ENCODE measurements at places on chromosomes 4 and X.

GRCh38 chrX:102745857-102746584 is 25.5 kb downstream of the GPRASP3 start:
- DNase-seq: peak; percentile 8

DNA sequence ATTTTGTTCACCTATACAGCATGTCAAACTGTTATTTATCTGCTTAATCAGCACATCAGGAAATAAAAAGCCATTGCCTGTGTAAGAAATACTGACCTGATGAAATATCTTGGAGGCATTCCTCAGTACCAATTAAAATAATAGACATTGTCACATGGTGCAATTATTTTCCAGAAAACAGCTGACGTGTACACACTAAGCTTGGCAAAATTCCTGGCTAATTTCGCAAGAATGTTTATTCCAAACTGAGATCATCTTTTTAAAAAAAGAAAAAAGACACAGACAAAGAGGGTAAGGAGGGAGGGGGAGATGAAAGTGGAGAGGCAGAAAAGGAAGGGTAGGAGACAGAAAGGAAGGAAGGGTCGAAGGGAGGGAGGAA is 61.9 kb upstream of the NFKB1 start:
- DNase-seq: no peak

- no peak for DNase-seq
Observed at GRCh38 chr4:186712690-186713089, 11.0 kb downstream of the FAT1 start.

DNA sequence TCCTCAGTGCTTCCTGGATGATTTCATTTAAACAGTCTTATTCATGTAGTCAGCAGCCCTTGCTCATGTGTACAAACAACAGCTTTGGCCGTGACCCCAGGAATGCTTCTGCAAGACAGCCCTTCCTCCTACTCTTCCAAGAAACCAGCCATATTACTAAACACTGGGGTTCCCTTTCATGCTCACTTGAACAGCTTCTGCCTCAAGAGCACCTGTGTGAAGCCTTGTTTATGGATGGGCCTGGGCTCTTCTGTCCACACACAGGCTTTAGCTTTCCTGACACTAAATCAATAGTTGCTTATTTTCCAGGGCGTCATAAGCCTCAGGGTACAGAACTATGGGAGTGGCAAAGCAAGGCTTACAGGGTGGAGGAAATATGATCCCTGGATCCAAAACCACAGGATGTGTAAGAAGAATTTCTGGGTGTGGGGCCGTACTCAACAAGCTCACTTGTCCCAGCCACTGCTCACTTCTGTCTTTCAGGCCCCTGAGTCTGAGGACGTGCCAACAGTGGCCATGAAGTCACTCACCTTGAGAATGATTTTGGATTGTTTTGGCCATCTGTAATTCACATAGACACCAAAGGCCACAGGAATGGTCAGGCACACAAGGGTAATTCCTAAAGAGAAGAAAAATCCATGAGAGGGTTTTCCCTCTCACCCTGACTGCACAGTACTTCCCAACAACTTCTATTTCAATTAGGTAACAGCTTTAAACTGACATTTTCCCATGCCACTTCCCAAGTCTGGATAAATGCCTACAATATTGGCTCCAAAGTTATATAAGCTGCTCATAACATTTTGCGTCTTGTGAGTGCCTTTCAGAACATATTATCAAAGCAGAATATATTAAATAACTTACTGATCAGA is 17.7 kb downstream of the SLC10A6 start:
- DNase-seq: no peak

GRCh38 chr4:110449947-110450346 is 26.0 kb upstream of the ENPEP start:
- no peak for DNase-seq

DNA sequence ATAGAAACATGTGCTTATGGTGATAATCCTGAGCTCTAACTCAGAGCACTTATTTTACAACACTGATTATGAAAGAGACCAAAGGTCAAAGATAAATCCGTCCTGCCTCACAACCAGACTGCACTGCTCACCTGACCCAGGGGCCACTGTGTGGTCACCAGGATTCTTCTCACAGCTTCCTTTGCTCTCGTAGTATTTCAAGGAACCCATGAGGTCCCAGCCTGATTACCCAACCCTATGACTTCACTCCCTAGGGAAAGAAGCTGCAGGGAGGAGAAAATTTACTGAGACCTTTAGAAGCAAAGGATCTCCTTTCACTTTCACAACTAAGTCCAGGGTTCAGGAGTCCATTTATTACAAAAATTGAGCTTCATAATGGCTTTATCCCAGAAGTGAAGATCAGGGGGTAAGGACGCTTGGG is 9.6 kb downstream of the SLC25A5 start:
- DNase-seq: peak; percentile 4

DNA sequence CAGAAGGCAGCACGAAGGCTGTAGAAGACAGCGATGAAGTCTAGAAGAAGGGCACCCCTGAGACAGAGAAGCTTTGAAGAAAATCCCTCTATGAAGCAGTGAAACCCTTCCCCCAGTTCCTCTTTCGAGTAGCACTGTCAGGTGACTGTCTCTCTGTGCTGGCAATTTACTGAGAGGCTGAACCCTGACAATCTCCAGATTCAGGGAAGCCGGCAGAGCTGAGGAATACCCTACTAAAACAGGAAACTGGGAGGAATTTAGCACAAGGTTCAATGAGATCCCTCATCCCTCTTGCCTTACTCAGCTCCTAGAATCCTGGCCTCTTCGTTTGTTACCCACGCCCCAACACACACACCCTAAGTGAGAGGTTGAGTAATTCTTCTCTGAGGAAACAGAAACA is 239.7 kb upstream of the NOCT start:
- peak; percentile 13 for DNase-seq

DNA sequence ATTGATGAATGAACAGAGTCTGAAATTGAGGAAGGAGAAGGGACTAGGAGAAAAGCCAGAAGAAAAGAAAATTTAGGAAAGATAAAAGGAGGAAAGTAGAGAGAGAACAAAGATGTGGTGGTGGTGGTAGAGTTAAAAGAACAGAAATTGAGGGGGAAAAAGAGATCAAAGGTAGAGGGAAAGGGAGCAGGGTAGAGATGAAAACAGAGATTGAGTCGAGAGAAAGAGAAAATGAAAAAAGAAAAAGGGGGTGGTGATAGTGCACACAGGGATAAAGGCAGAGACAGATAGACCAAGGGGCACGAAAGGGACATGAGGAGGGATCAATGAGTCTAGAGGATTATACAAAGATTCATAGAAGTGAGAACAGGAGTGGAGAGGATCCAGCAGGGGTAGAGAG is 3.9 kb downstream of the ALAS2 start:
- DNase-seq: no peak

- DNase-seq: no peak
Observed at GRCh38 chr4:13985837-13986236, 358.3 kb upstream of the BOD1L1 start.

DNA sequence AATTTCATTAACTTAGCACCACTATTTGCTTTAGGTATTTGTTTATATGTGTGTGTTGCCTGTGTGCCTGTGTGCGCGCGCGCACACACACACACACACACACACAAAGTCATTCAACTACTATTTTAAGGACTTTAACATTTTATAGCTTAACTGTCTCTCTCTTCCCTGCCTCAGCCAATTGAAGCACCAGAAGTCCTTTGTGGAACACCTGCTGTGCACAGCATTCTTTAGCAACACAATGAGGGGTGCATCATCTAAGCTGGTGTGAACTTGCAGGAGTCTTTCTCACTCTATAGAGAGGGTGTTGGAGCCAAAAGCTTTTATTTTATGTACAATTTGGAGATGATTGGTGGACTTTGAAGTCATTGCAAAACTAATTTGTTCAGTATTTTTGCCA is 31.3 kb downstream of the SLIT2 start:
- no peak for DNase-seq

- no peak for DNase-seq
Observed at GRCh38 chr4:62917649-62918048, 1491.6 kb downstream of the TECRL start.

DNA sequence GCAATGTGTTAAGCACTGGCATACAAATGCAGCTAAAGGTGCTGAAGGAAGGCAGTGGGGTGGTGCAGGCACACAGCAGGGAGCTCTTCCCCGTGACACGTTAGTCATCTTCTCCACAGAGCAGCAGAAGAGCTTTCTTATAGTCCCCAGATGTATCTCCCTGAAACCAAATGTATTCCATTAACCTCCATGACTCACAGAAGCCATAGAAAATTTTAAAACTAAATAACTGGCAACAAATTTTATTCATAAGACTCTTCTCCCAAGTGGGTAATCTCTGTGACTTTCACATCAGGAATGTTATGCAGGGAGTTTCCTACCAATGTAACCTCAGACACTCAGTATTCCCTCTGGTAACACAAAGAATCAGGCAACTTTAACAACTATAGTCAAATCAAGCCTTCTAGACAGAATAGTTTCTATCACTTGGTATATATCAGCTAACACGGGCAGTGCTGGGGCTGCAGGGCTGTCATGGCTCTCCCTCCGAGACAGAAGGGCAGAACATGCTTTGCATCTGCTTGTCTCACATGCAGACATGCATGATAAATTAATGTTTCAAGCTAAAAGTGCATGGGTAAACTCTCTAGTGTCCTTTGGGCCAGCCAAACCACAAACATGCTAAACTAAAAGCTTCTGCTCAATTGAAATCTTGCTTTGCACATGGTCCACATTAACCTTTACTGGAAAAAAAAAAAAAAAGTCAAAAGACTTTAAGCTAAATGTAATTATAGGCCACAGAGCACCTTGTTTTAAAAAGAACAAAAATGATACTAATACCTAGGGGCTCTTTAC is 28.2 kb downstream of the ANXA5 start:
- no peak for DNase-seq

DNA sequence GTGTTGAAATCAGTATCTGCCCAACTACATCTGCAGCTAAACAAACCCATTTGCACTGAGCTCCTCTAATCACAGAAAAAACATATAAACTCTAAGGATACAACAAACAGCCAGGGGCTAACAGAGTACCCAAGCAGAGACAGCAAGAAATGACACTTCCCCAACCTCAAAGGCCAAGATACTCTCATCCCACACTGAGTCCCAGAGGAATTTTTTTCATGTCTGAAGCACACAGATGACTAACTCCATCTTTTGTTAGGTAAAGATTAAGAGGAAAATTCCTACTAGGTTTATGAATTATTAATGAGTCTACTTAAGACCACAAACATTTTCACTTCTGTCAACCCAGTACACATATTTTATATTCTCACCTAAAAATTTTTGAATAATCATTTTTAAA is 31.6 kb downstream of the SEPSECS start:
- no peak for DNase-seq

DNA sequence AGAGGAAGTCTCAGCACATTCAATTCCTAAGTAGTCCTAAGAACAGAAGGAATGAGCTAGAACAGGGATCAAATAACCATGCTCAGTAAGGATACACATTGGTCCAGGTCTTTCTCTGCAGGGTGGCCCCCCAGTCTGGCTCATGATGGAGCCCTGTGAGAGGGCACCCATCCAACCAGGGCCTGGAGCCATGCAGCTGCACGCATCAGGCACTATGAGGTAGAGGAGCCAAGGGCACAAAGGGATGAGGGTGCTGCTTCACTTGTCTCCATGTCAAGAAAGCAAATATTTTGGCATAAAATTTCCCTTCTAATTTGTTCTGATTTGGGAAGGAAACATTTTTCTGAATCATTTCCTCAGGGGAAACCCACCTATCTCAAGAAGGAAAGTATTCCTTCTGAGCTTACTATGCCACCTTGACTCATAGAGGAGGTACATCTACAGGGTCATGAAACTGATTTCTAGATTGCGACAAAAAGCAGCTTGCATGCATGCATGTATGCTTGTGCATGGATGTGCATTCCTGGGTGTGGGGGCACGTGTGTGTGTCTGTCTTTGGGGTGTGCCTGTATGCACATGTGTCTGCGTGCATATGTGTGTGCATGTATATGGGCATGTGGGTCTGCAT is 600.3 kb downstream of the MID1IP1 start:
- no peak for DNase-seq

- DNase-seq: no peak
Observed at GRCh38 chr4:14653338-14653737, 348.9 kb upstream of the CPEB2 start.

DNA sequence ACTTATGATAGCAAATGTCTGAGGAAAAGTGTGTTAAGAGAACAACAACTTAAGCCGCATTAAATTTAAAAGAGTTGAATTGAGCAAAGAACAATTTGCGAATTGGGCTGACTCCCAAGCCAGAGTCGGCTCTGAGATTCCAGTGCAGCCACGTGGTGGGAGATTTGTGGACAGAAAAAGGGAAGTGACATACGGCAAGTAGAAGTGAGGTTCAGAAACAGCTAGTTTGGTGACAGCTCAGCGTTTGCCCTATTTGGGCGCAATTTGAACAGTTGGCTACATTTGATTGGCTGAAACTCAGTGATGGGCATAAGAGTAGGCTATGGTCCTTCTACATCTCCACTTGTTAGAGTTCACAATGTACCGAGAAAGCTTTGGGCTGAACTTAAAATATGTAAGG is 124.0 kb downstream of the PRKX start:
- DNase-seq: no peak

DNA sequence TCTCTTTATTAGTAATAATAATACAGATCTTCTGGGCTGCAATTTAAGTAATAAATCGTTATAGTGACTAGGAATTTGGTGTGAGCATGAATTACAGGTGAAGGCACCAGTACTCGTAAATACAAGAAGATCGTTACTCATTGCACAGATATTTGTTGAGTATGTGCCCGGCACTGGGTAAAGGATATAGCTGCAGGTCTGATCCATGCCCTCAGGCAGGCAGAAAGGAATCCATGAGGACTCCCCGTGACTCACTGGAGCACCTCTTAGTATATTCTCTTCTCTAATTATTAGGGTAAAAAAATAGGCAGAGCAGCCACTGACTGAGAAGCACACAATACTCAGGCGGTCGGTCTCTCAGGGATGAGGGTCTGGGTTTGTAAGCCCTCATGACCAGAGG is 868.3 kb downstream of the RAB28 start:
- DNase-seq: no peak

DNA sequence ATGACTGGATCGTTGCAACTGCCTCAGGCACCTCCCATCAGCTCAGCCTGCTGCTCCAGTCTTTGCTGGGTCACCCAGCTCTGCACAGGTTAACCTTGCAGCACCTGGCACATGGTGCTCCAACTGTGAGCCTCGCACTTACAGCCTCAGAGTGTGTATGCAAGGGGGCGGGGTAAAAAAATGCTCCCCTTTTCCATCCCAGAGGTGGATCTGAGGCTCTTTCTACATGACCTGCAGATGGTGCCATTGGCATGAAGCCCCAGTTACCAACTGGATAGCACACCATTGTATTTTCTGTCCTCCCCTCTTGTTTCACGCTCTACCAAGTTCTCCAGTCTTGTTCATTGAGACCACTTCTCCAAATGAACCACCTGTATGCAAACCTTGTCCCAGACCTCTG is 46.2 kb upstream of the TRPC3 start:
- no peak for DNase-seq

GRCh38 chr4:574346-575161 is 1.5 kb downstream of the TMEM271 start:
- peak; percentile 76 for DNase-seq

GRCh38 chr4:146379744-146380143 is 142.0 kb downstream of the SLC10A7 start:
- DNase-seq: no peak

DNA sequence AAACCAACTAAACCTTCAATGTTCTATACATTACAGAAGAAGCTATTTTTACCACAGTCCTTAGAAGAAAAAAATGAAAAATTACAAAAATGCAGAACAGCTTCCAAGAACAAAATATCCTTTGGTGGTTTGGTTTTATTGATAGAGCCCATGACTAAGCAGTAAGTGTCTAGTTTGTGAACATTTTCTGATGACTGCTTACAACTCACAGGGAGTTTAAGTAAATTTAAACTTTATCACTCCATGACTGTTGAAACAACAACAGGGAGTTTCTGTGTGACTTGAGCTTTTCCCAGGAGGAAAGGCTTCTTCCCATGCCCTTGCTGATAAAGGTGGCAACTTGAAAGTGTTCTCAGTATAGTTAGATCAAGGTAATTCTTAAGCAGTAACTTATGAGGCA is 2.9 kb downstream of the PF4 start:
- DNase-seq: no peak
